ENCODE measurements at places on chromosomes 11 and 22. TPM values are rescaled to one million over a fixed set of nuclear protein-coding genes. Genes with fewer than 3 reads are reported as not detected.

GRCh38 chr22:38938925-38939324 lies 18.5 kb upstream of the APOBEC3A start:
- DNase-seq = no peak

DNA sequence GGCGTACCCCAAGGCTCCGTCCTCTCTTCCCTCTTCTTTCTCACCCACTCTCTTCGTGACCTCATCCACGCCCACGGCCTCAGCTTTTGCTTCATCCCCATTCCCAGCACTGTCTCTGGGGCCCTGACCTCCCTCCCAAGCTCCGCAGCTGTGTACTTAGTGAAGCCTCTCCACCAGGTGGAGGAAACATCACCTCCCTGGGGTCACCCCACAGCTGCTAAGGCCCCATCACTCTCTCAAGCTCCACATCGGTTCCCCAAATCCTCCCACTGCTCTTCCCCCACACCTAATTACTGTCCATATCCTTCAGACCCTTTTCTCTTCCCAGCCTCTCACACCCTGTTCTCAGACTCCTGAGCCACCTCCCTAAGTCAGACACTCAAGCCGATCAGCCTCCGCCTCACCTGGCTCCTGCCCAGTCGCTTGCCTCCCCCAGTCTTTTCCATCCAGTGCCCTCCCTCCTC lies 7.9 kb upstream of the SYT7 start:
- no peak for DNase-seq

GRCh38 chr11:20374741-20375300 lies 11.3 kb downstream of the HTATIP2 start:
- DNase-seq = no peak

DNA sequence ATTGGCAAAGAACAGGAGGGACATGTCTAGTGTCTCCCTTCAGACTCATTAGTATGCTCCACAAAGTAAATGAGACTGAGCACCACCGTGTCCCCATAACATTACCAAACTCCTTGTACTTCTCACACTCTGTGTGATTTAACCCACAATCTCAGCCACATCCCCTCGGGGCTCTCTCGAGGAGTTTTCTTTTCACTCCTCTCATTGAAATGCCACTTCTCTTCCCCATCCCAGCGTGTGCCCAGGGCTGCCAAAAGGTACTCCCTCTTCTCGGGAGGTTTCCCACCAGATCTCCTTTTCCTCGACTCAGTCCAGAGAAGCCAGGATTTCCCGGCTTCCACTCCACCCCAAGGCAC lies 1.1 kb downstream of the RBFOX2 start:
- DNase-seq = no peak

The RAG1 gene
- 0.70 TPM for total RNA-seq

The LRRC55 gene
- 0.90 TPM for total RNA-seq

The DMC1 gene
- total RNA-seq = 6.8 TPM

All from H9 (cell line).